Right cardiac atrium (tissue), 5 donors: ENCODE measurements at places on chromosomes 13 and 19. TPM values are rescaled to one million over a fixed set of nuclear protein-coding genes. Genes with fewer than 3 reads are reported as not detected.

- DNase-seq: no peak
Observed at GRCh38 chr13:101594936-101595335, 142.5 kb downstream of the ITGBL1 start.

- no peak for DNase-seq
Observed at GRCh38 chr13:39374741-39375189, 228.2 kb downstream of the LHFPL6 start.

- no peak for DNase-seq
Observed at GRCh38 chr13:101204270-101205020, 211.9 kb downstream of the NALCN start.

The S1PR2 gene
- total RNA-seq: 10.1 TPM

GRCh38 chr13:31032528-31033113, 100.2 kb downstream of the TEX26 start:
- DNase-seq: no peak

DNA sequence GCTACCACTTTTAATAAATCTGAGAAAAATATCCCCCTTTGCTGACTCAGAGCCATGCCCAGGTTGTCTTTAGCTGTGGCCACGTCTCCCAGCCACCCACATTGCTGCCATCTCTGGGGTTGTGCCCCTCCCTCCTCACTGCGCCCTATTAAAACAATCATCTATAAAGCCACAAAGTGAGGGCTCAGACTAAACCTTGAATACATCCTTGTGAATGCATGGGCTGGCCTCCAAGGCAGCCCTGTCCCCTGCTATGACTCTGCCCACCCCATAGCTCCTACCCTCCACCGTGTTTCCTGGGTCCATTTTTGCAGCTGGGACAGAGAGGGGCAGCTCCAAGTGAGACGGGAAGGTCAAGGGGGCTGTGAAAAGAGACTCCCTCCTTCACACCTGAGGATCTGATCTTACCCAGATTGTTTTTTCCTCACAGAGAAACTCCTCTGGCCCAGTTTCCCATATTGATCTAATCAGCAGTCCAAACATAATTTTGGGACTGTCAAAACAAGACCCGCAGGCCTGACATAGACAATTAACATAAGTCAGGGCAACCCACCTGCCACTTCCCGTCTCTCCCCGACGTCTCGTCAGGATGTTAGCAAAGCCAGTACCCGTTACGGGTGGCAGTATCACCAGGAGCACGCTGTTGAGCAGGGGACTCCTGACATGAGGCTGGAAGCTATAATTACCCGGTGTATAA, 199.0 kb downstream of the KATNAL1 start:
- DNase-seq: no peak

GRCh38 chr13:40187841-40188591, 478.4 kb downstream of the FOXO1 start:
- DNase-seq: no peak

GRCh38 chr19:38658462-38659306, 11.2 kb downstream of the ACTN4 start:
- DNase-seq: peak; percentile 59

GRCh38 chr19:41928754-41929535, 696 bp upstream of the ERFL start:
- DNase-seq: peak; percentile 37

DNA sequence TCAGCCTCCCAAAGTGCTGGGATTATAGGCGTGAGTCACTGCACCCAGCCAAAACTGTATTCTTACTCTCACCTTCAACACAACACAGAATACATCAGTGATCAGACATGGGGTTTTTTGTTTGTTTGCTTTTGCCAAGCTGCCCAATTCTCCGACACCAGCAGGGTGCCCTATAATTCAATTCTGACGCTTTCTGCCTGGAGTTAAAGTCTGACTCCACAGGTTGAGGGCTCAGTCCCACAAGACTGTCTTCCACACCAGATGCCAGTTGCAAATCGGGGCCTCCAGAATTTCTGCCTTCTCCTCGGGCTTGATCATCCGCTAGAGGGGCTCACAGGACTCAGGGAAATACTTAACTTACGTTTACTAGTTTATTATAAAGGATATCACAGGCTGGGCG, 22.1 kb downstream of the FBN3 start:
- no peak for DNase-seq

DNA sequence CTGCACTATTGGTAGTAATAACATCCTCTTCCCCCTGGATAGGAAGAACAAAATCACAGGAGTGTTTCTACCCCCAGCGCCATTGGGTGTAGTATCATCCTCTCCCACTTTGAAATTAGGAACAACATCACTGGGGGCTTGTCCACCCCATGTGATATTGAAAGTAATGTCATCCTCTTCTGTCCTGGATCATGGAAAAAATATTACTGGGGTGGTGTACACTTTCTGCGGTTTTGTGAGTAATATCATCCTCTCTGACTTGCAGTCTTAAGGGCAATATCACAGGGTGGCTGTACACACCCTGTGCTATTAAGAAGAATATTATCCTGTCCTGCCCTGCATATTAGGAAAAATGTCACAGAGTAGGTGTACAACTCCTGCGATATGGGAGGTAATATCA, 4.9 kb upstream of the RGCC start:
- DNase-seq: no peak

DNA sequence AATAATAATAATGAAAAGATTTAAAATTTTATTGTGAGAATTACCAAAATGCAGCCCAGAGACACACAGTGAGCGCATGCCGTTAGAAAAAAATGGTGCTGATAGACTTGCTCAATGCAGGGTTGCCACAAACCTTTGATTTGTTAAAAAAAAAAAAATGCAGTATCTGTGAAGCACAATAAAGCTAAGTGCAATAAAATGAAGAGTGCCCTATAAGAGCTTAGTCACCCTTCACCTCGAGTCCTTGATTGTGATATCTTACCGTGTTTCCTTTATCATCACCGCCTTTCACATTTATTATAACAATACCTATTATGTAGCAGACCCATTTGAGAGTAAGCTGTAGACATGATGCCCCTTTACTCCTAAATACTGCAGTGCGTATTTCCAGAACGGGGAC, 83.2 kb downstream of the SLC6A16 start:
- DNase-seq: no peak

- peak; percentile 79 for DNase-seq
Observed at GRCh38 chr19:3576696-3577443, 4.1 kb downstream of the HMG20B start.

GRCh38 chr19:53910170-53910518, 1.1 kb downstream of the CACNG7 start:
- peak; percentile 36 for DNase-seq

The GRK1 gene
- total RNA-seq: not detected

The ATP8A2 gene
- 0.14 TPM for total RNA-seq

The APOC4 gene
- not detected for total RNA-seq

GRCh38 chr19:49217382-49217781, 59.8 kb downstream of the TRPM4 start:
- peak; percentile 77 for DNase-seq

GRCh38 chr13:99250982-99251825, 7.0 kb downstream of the GPR18 start:
- no peak for DNase-seq

DNA sequence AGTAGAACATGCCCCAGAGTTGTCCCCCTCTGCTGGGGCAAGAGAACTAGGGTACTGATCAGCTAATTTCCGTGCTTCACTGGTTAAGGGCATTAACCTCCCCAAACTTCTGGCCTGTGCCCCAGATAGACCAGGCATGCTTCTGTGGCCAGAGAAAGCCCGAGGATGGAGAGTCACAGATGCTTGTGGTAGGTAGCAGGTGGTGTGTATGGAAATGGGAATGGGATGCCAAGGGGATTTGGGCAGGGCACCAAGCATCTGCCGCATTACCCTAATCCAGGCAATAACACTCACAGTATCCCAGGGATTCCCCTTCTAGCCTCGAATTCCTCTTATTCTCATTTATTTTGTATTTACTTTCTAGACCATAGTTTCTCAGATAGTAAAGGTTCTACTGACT, 124.8 kb upstream of the KLF12 start:
- DNase-seq: no peak

The TRAPPC2B gene
- 12.4 TPM for total RNA-seq

GRCh38 chr13:101417043-101417406, 717 bp upstream of the NALCN start:
- DNase-seq: no peak

DNA sequence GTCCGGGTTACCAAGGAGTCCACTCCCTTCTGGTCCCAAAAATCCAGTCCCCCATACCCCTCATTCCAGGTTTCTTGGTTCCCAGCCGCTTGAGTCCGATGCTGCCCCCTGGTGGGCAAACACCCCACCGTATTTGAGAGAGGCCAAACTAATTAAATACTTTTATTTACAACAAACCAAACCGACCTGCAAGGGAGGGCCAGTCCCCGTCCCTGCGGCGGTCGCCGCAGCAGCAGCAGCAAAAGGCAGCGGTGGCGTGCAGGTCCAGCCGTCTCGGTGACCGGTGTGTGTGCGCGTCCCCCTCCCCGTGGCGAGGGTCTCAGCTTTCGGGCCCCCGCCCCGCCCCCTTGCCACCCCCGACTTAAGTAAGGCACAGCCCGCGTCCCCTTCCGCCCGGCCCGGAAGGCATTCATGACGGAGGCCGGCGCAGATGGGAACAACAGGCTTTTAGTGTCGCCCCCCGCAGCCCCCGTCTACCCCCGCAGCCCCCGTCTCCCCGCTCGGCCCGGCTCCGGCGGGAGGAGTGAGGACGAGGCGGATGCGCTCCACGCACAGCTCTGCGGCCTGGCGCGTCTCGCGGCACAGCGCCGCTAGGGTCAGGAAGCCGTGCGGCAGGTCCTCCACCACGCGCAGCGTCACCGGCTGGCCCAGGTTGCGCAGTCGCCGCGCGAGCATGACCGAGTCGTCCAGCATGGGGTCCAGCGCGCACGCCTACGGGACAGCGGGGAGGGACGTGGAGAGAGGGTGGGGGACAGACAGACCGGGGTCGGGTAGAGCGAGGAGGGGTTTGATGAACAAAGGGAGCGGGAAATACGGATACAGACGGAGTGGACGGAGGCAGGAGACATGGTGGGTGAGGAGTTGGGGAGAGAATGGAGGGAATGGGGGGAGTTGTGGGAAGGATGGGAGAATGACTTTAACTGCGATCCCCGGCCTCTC, 11.5 kb upstream of the CNFN start:
- peak; percentile 78 for DNase-seq

DNA sequence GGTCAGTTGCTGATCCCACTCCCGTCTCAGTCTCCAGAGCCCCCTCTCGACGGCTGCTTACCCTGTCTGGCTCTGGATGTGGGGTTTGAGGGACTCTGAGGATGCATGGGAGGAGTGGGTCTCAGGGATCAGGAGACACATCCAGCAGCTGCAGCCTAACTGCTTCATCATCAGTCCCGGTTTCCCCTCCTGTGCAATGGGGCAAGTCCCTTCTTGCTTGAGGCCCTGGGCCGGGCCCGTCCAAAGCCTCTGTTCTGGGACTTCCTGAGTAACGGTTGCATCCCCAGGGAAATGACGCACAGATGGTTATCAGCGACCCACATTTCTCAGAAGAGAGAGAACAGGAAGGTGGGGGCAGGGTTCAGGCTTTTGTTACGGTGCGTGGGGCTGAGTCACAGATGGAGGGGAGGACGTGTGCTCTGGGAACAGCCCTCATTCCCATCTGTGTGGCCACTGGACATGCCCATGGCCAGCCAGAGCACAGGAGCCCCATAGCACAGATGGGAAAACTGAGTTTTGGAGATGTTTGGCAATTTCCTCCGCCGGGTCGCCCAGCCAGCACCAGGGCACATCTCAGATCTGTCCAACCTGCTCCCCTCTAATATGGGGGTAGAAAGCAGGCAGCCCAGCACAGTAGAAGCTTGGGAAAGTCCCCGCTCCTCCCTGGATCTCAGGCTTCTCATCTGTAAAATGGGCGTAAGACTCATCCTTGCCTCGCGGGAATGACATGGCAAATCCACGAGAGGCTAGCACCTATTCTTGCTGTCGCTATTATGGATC, 19.3 kb downstream of the GNA15 start:
- DNase-seq: peak; percentile 87

DNA sequence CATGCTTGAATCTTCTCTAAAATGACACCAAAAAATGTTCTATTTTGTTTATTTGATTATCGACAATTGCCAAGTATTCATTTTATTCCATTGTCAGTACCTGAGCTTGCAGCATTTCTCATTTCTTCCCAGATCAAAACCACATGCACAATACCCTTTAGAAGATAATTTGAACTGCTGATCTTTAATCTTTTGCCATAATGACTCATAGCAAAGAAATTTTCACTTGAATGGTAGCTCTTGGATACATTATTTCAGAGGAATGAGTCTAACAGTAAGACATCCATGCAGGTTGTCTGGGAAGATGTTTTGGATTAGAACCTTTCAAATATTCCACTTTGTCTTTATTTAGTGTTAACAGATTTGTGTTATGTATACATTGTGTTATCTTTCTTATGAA, 42.0 kb upstream of the RXFP2 start:
- DNase-seq: no peak

GRCh38 chr19:40274585-40275544, 10.3 kb downstream of the AKT2 start:
- no peak for DNase-seq

The FFAR3 gene
- 0.31 TPM for total RNA-seq

- DNase-seq: no peak
Observed at GRCh38 chr13:104634016-104634415, 1567.8 kb upstream of the SLC10A2 start.

GRCh38 chr19:50553134-50553703, 15.0 kb downstream of the LRRC4B start:
- no peak for DNase-seq

- peak; percentile 33 for DNase-seq
Observed at GRCh38 chr13:112896736-112897602, 72.0 kb upstream of the MCF2L start.

- DNase-seq: no peak
Observed at GRCh38 chr13:109465148-109465547, 321.2 kb downstream of the IRS2 start.

DNA sequence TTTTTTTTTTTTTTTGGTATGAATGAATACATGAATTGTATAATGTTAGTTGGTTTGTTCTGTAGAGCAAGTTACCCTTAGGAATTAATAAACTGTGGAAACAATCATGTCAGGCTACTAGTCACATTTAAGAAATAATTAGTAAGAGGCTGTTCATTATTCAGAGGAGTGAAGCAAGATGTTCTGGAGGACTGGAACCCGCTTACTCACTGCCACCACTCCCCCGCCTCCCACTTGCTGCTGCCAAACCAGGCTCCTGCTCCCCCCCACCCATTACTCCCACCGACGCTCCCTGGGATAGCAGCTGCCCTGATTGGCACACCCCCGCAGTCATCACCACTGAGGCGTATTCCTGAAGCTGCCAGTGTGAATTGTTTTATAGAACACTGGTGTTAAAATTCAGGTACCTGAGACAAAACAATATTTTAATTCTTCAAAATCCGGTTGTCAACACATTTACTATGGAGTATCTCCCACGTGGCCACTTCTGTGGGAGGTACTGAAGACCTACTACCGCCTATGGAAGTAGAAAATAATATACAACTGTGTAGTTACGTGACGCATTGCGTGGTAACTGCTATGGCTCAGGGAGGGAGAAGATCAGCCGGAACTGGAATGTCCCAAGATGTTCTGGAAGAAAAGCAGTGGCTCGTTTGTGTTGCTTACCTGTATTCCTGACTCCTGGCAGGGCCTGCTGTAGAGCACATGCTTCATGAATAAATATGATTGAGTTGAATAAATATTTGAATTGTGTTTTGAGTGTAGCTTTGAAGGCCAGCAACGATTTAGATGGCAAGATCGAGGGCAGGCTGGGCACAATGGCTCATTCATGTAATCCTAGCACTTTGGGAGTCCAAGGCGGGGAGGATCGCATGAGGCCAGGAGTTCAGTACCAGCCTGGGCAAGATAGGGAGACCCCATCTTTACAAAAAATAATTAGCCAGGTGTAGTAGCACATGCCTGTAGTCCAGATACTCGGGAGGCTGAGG, 1.7 kb downstream of the DPY19L3 start:
- peak; percentile 64 for DNase-seq
